ENCODE measurements at places on chromosomes 2 and 18. TPM values are rescaled to one million over a fixed set of nuclear protein-coding genes. Genes with fewer than 3 reads are reported as not detected.
A peak's percentile ranks its signal among the peaks of the same experiment; 100 is the strongest.

The RGPD3 gene
- 0.17 TPM for total RNA-seq

The HOXD1 gene
- 7.7 TPM for total RNA-seq

The FAM98A gene
- 41.3 TPM for total RNA-seq

The IL1RL2 gene
- total RNA-seq: 2.0 TPM

The DSC2 gene
- 352 TPM for total RNA-seq

The LGALSL gene
- total RNA-seq: 19.2 TPM

DNA sequence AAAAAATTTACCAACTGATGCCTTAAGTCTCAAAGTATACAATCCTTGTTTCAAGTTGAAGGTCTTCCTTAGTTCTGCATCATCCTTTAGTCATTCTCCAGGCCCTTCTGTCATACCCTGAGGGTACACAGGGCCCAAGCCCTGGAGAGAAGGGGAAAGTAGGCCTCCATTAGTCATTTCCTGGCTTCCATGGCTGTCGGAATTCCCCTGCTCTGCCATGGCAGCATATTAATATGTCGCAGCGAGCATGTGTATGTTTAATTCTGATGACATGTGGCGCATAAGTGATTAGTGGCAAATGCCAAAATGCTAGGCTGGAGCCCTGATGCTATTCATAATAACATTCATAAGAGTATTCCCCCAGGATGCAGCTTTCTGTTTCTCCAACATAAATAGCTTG is 22.1 kb downstream of the GPR39 start:
- DNase-seq: no peak
- H3K36me3 ChIP-seq: no peaks in the 10 kb centered on the region
- H3K27ac ChIP-seq: no peak overlapping the region
- H3K4me3 ChIP-seq: no peak overlapping the region

DNA sequence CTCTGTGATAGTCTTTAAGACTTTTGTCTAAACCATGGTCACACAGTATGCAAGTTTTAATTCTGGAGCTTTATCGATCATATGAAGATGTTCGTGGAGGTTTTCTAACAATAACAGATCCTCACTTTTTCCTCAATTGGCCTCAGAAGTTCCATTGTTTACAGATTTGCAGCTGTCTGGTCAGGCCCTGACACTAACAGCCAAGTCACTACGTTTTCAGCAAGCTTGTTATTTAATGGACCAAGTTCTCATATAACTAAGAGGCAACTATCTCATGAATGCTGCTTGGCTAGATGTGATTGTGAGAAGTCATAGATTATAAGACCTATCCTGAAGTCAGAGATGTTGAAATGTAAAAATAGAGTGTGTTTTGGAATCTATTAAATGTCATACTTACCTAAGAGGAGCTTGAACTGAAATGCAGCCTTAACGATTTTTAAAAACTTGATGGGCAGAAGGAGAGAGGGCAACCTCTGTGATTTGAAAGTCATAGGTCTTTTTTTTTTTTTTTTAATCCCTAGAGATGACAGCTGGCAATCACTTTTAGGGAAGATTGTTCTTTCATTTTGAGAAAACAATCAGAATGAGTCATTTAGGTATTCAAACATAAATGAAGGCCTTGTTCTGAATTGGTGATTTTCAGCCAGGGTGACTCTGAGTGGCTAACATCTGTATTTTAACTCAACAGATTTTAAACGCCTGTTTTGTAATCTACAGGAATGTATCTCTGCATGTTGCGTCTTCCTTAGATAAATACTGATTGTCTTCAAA is 48.4 kb upstream of the NEMP2 start:
- no peak for DNase-seq
- H3K27ac ChIP-seq: peak overlapping the region; percentile 9
- H3K4me3 ChIP-seq: no peak overlapping the region
- H3K36me3 ChIP-seq: no peaks in the 10 kb centered on the region
- H3K27me3 ChIP-seq: no peaks in the 10 kb centered on the region
- peaks cover 39% of the 10 kb centered on the region for H3K4me1 ChIP-seq

GRCh38 chr18:64167408-64167925 is 18.6 kb upstream of the LINC00305 start:
- H3K4me3 ChIP-seq: no peak overlapping the region
- no peak overlapping the region for H3K27ac ChIP-seq
- peaks cover 4% of the 10 kb centered on the region for H3K27me3 ChIP-seq
- no peaks in the 10 kb centered on the region for H3K36me3 ChIP-seq

GRCh38 chr2:25460261-25460905 is 118.7 kb upstream of the DNMT3A start:
- peaks cover 6% of the 10 kb centered on the region for H3K36me3 ChIP-seq
- H3K27me3 ChIP-seq: no peaks in the 10 kb centered on the region
- no peak for DNase-seq
- H3K27ac ChIP-seq: no peak overlapping the region
- no peaks in the 10 kb centered on the region for H3K4me1 ChIP-seq

DNA sequence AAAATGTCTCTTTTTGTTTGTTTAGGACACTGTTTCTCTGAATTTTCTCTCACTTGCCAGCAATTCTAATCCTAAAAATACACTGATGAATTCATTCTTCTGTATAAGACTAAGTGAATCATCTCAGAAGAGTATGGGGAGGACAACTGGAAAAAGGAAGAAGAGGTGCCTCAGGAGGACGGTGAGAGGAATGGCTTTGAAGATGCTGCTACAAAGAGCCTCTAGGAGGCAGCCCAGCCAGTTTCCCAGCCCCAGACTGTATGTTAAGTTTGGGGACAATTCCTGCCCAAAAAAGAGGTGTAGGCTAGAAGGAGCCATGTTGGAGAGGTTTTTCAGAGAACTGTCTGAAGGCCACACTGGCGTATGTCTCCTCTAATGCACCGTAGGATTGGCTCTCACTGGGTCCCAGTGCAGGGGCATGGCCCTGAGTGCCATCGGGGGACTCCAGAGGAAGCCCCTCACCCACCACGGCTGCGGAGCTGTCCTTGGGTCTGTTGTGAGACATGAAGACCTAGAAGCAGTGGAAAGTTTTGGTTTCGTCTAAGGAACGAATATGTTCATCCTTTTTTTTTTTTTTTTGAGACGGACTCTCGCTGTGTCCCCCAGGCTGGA is 3.1 kb upstream of the SDC1 start:
- peaks cover 20% of the 10 kb centered on the region for H3K4me1 ChIP-seq
- peak; percentile 22 for DNase-seq
- H3K27me3 ChIP-seq: no peaks in the 10 kb centered on the region
- peak overlapping the region; percentile 71 for H3K27ac ChIP-seq
- peak overlapping the region; percentile 62 for H3K4me3 ChIP-seq

GRCh38 chr2:60407398-60407797 is 146.1 kb downstream of the BCL11A start:
- H3K4me1 ChIP-seq: peaks cover 56% of the 10 kb centered on the region
- H3K27ac ChIP-seq: no peak overlapping the region
- no peaks in the 10 kb centered on the region for H3K36me3 ChIP-seq
- H3K27me3 ChIP-seq: peaks cover 13% of the 10 kb centered on the region

- H3K4me3 ChIP-seq: no peak overlapping the region
- H3K27ac ChIP-seq: no peak overlapping the region
- H3K36me3 ChIP-seq: no peaks in the 10 kb centered on the region
- no peaks in the 10 kb centered on the region for H3K27me3 ChIP-seq
These were observed 27.2 kb downstream of the ANKRD29 start for GRCh38 chr18:23635283-23636070.

- no peaks in the 10 kb centered on the region for H3K36me3 ChIP-seq
- peaks cover 30% of the 10 kb centered on the region for H3K4me1 ChIP-seq
- H3K27me3 ChIP-seq: no peaks in the 10 kb centered on the region
- no peak for DNase-seq
These were observed 16.3 kb downstream of the PCBP1 start for GRCh38 chr2:70103531-70104061.

- H3K4me3 ChIP-seq: no peak overlapping the region
- H3K36me3 ChIP-seq: peaks cover 3% of the 10 kb centered on the region
- H3K27ac ChIP-seq: no peak overlapping the region
- peaks cover 10% of the 10 kb centered on the region for H3K4me1 ChIP-seq
- no peak for DNase-seq
- no peaks in the 10 kb centered on the region for H3K27me3 ChIP-seq
These were observed 68.2 kb upstream of the MGAT5 start for GRCh38 chr2:134185639-134186038.

DNA sequence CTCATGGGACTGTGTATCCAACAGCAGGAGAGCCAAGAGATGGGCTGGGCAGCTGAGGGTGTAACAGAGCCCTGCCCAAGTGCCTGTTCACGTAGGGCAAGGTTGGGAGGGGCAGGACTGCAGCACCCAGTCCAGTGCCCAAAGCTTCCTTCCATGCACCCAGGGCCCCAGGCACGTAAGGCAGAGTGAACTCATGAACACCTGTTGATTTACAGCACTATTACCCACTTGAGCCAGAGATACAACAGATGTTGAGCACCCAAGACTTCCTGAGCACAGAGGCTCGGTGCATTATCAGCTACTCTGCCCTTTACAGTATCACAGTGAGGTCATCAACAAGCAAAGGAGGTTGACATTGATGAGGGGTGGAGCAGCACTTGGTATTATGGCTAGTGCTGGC is 50.2 kb upstream of the FHL2 start:
- H3K27ac ChIP-seq: peak overlapping the region; percentile 26
- no peaks in the 10 kb centered on the region for H3K36me3 ChIP-seq
- no peak overlapping the region for H3K4me3 ChIP-seq
- H3K27me3 ChIP-seq: no peaks in the 10 kb centered on the region
- H3K4me1 ChIP-seq: peaks cover 5% of the 10 kb centered on the region

- DNase-seq: no peak
- no peak overlapping the region for H3K27ac ChIP-seq
- H3K4me3 ChIP-seq: no peak overlapping the region
- H3K4me1 ChIP-seq: no peaks in the 10 kb centered on the region
These were observed 275.7 kb upstream of the KYNU start for GRCh38 chr2:142601794-142602193.

GRCh38 chr2:120773186-120773800 is 37.6 kb downstream of the GLI2 start:
- no peak for DNase-seq
- no peak overlapping the region for H3K27ac ChIP-seq
- no peak overlapping the region for H3K4me3 ChIP-seq
- no peaks in the 10 kb centered on the region for H3K36me3 ChIP-seq
- peaks cover 26% of the 10 kb centered on the region for H3K4me1 ChIP-seq
- H3K27me3 ChIP-seq: no peaks in the 10 kb centered on the region

- H3K4me1 ChIP-seq: no peaks in the 10 kb centered on the region
- no peaks in the 10 kb centered on the region for H3K36me3 ChIP-seq
- DNase-seq: no peak
These were observed 1188.5 kb downstream of the LRP1B start for GRCh38 chr2:140942284-140942683.

- no peaks in the 10 kb centered on the region for H3K36me3 ChIP-seq
- H3K4me3 ChIP-seq: no peak overlapping the region
- peaks cover 3% of the 10 kb centered on the region for H3K4me1 ChIP-seq
- H3K27me3 ChIP-seq: no peaks in the 10 kb centered on the region
These were observed 647.7 kb downstream of the BCL11A start for GRCh38 chr2:59905731-59906130.

DNA sequence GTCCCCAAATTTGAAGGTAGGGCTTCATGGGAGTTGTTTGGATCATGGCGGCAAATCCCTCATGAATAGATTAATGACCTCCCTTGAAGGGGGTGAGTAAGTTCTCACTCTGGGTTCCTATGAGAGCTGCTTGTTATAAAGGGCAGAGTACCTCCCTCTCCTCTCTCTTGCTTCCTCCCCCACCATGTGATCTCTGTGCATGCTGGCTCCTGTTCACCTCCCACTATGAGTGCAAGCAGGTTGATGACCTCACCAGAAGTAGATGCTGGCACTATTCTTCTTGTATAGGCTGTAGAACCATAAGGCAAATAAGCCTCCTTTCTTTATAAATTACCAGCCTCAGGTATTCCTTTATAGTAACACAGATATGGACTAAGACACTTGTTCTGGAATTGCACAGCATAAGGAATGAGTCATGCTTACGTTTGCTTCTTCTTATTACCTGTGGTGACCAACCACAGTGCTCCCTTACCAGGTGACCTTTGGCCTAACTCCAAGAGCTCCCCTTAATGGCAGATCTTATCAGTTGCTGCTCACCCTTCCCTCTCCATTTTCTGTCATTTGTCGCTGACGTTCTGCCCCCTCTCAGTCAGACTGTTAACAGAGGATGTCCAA is 559.5 kb upstream of the GCFC2 start:
- no peaks in the 10 kb centered on the region for H3K27me3 ChIP-seq
- H3K4me1 ChIP-seq: no peaks in the 10 kb centered on the region

- H3K36me3 ChIP-seq: no peaks in the 10 kb centered on the region
- peaks cover 18% of the 10 kb centered on the region for H3K4me1 ChIP-seq
- peaks cover 89% of the 10 kb centered on the region for H3K27me3 ChIP-seq
- no peak overlapping the region for H3K27ac ChIP-seq
- peak; percentile 67 for DNase-seq
These were observed 369 bp downstream of the CDK5R2 start for GRCh38 chr2:218959761-218960308.

DNA sequence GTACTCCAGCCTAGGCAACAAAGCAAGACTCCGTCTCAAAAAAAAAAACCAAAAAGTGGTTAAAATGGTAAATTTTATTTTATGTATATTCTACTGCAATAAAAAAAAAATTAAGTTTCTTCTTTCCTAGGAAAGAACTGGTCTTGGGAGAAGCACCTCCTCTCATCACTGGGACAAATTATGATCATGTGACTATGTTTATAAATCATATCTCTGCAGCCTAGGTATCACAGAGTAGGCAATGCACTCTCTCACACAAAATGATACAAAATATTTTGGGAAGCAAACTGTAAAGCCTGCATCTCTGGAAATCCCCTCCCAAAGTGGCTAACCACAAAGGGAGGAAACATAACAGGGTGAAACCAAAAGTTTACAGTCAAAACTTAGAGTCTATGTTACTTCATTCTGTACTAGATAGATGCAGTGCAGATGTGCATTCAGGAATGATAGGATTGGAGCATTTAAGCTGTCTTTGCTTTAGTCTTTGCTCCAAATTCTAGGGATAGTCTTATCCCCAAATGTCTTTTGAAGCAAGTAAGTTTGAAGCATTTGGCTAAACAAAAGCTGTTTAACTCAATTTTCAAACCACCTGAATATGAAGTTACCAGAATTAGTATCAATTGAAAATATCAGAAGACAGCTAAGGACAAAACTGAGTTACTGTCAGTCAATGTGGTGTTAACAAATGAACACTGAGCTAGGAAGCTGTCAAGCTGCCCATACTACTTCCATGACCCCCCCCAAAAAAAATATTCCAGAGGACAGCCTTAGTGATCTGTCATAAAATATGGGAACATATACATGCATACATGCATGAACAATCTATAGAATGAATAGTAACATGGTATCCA is 21.1 kb upstream of the MALT1 start:
- no peaks in the 10 kb centered on the region for H3K4me1 ChIP-seq
- no peaks in the 10 kb centered on the region for H3K36me3 ChIP-seq
- no peak overlapping the region for H3K4me3 ChIP-seq
- no peak overlapping the region for H3K27ac ChIP-seq
- DNase-seq: no peak
- H3K27me3 ChIP-seq: no peaks in the 10 kb centered on the region

All from type B pancreatic cell (in vitro differentiated cells).